ENCODE measurements at places on chromosomes 5 and 9. TPM values are rescaled to one million over a fixed set of nuclear protein-coding genes. Genes with fewer than 3 reads are reported as not detected.

DNA sequence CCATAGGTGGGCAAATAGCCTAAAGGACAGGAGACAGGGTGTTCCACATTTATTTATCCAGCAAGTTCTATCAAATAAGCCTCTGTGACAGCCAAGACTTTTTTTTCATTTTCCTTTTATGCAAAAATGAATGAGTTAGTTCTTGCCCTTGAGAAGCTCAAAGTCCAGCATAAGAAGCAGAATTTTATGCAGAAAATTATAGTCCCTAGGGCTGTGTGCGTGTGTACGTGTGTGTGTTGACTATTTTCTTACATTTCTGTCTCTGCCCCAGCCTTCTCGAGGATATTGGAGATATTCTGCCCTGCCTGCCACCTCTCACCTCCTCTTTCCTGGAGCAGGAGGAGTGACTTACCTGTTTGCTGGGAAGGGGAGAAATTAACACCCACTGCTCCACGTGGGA lies 221.9 kb downstream of the SREK1 start:
- H3K36me3 ChIP-seq: no peaks in the 10 kb centered on the region
- H3K4me3 ChIP-seq: no peak overlapping the region
- no peak overlapping the region for H3K27ac ChIP-seq
- H3K4me1 ChIP-seq: no peaks in the 10 kb centered on the region
- no peaks in the 10 kb centered on the region for H3K27me3 ChIP-seq
- DNase-seq: no peak

DNA sequence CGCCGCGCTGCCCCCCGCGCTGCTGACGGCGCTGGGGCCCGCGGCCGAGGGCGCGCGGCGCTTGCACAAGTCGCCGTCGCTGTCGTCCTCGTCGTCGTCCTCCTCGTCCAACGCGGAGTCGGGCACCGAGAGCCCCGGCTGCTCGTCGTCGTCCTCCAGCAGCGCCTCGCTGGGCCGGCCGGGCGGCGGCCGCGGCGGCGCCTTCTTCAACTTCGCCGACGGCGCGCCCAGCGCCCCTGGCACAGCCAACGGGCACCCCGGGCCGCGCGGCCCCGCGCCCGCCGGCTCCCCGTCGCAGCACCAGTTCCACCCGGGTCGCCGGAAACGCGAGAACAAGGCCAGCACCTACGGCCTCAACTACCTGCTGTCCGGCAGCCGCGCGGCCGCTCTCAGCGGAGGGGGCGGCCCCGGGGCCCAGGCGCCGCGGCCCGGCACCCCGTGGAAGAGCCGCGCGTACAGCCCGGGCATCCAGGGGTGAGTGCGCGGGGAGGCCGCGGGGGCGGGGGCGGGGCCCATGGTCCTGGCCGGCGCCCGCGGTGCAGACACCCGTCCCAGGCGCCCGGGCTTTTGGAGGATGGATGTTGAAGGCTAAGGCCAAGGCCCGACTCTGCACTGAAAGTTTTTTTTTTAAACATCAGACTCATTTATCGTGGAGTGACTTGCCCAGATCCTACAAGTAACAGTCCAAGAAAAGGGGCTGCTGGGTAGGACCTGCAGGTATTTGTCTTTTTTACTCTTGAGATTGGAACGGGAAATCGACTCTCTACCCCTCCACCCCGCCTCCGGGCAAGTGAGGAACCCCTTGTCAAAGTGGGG lies 1.2 kb downstream of the TENT4A start:
- H3K4me1 ChIP-seq: peaks cover 31% of the 10 kb centered on the region
- no peak overlapping the region for H3K27ac ChIP-seq
- DNase-seq: peak; percentile 37
- no peaks in the 10 kb centered on the region for H3K36me3 ChIP-seq
- H3K27me3 ChIP-seq: no peaks in the 10 kb centered on the region
- H3K4me3 ChIP-seq: peak overlapping the region; percentile 44

Gene IFNA4
- total RNA-seq: not detected

GRCh38 chr5:7397937-7398336 lies 2.0 kb downstream of the ADCY2 start:
- no peak overlapping the region for H3K4me3 ChIP-seq
- H3K27me3 ChIP-seq: peaks cover 6% of the 10 kb centered on the region
- DNase-seq: no peak
- no peaks in the 10 kb centered on the region for H3K4me1 ChIP-seq
- H3K36me3 ChIP-seq: no peaks in the 10 kb centered on the region

DNA sequence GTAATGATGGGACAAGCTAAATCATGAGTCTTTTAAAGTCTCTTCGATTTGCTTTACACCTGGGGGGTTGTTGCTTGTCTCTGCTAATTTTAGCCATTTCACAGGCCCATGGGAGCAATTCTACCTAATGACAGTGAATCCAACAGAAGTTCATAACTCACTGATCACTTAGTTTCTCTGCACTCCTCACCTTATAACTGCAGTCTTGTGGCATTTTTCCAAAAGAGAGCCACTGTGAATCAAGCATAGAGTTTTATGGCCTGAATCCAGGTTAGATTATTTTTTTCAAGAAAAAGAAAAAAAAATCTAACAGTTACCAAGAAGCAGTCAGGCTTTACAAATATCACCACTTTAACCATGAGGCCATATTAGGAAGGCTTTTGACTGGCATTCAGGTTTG lies 1.5 kb upstream of the IL7R start:
- DNase-seq: no peak
- no peak overlapping the region for H3K4me3 ChIP-seq

- no peak overlapping the region for H3K4me3 ChIP-seq
- H3K36me3 ChIP-seq: peaks cover 14% of the 10 kb centered on the region
- DNase-seq: no peak
- H3K27me3 ChIP-seq: no peaks in the 10 kb centered on the region
- no peaks in the 10 kb centered on the region for H3K4me1 ChIP-seq
These were observed 42.5 kb downstream of the CEMIP2 start for GRCh38 chr9:71725590-71726338.

GRCh38 chr5:105836268-105836667 lies 1834.5 kb downstream of the EFNA5 start:
- no peaks in the 10 kb centered on the region for H3K36me3 ChIP-seq
- H3K27me3 ChIP-seq: no peaks in the 10 kb centered on the region
- no peaks in the 10 kb centered on the region for H3K4me1 ChIP-seq
- no peak overlapping the region for H3K27ac ChIP-seq

Gene EDIL3
- 2.0 TPM for total RNA-seq

- H3K36me3 ChIP-seq: no peaks in the 10 kb centered on the region
- H3K27me3 ChIP-seq: no peaks in the 10 kb centered on the region
- peak overlapping the region; percentile 99 for H3K27ac ChIP-seq
- DNase-seq: no peak
These were observed 570 bp downstream of the CREBRF start for GRCh38 chr5:173056783-173057061.

Gene CYLC2
- total RNA-seq: not detected

Gene TMEM215
- not detected for total RNA-seq

GRCh38 chr9:13151489-13151888 lies 128.0 kb downstream of the MPDZ start:
- no peak overlapping the region for H3K27ac ChIP-seq
- peaks cover 4% of the 10 kb centered on the region for H3K36me3 ChIP-seq
- H3K4me1 ChIP-seq: no peaks in the 10 kb centered on the region
- no peaks in the 10 kb centered on the region for H3K27me3 ChIP-seq
- no peak overlapping the region for H3K4me3 ChIP-seq

DNA sequence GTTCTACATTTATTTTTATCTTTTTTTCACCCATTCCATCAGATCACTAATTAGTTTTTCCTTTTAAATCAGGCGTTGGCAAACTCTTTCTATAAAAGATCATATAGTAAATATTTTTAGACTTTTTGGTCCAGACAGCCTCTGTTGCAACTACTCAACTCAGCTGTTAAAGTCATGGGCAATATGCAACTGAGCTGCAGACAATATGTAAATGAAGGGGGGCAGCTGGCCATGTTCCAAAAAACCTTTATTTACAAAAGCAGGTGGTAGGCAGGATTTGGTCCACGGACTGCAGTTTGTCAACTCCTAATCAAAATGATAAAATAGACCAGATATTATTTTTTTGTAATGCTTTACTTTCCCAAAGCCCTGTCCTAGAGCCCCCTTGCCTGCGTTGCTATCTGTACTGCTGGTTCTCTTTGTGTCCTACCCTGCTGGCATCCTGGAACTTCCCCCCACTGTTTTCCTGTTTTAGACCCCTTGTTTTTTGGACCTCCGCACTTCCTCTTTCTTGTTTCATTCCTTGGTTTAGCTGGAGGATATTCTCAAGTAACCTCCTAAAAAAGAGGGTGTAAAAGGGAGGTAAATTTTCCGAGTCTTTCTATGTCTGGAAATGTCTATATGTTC lies 24.7 kb upstream of the TNFSF8 start:
- no peak overlapping the region for H3K27ac ChIP-seq
- no peak overlapping the region for H3K4me3 ChIP-seq
- H3K4me1 ChIP-seq: peaks cover 8% of the 10 kb centered on the region
- no peaks in the 10 kb centered on the region for H3K27me3 ChIP-seq
- H3K36me3 ChIP-seq: no peaks in the 10 kb centered on the region

Gene FAT2
- total RNA-seq: 0.11 TPM

GRCh38 chr5:132491368-132492364 lies 1.1 kb upstream of the IRF1 start:
- DNase-seq: no peak
- peak overlapping the region; percentile 92 for H3K27ac ChIP-seq
- H3K4me1 ChIP-seq: peaks cover 52% of the 10 kb centered on the region
- H3K27me3 ChIP-seq: no peaks in the 10 kb centered on the region
- H3K4me3 ChIP-seq: peak overlapping the region; percentile 18

GRCh38 chr9:16070455-16071145 lies 517.8 kb downstream of the CCDC171 start:
- no peaks in the 10 kb centered on the region for H3K4me1 ChIP-seq
- H3K36me3 ChIP-seq: no peaks in the 10 kb centered on the region
- H3K27me3 ChIP-seq: no peaks in the 10 kb centered on the region
- no peak for DNase-seq
- H3K27ac ChIP-seq: no peak overlapping the region
